D341Med (cell line): ENCODE measurements at places on chromosomes 4 and X.

- DNase-seq, result no peak
Observed at GRCh38 chr4:169260217-169260866, 10.4 kb downstream of the SH3RF1 start.

GRCh38 chrX:37753384-37753783 lies 26.5 kb upstream of the CYBB start:
- no peak for DNase-seq

GRCh38 chr4:138290805-138291204 lies 48.7 kb upstream of the SLC7A11 start:
- no peak for DNase-seq

DNA sequence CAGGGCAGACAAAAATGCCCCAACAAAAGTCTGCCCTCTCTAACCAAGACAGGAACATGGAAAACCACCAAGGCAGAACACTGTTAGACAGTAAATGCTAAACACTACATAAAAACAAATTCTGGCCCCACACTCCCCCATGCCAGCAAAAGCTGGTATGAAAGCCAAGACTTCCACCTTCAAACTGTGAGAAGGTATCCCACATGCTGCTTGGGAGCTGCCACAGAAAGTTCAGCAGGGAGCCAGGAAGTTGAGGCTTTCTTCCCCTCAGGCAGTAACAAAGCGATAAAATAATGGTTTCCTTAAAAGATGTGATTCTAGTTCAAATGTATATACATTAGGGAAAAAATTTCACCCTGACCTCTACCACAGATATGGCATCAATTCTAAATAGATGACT lies 770.4 kb upstream of the NDST4 start:
- DNase-seq, result no peak

DNA sequence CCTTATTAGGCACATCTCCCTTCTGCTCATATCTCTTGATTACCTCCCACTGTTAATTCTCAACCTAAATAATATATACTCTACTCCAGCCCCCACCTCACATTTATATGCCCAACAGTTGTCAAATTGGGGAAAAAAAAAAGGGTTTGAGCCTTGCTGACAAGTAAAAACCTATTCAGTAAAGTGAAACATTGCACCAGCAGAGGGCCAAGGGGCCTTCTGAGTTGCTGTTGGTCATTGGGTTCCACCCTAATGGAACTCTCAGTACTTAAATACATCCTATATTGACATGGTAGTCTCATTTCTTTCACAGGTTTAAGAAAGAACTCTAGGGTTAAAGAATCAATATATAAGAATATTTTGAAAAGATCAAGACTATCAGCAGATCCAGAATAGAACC lies 362.2 kb downstream of the SMARCA1 start:
- DNase-seq, result no peak

- DNase-seq, result no peak
Observed at GRCh38 chr4:5932035-5932568, 39.2 kb upstream of the CRMP1 start.

DNA sequence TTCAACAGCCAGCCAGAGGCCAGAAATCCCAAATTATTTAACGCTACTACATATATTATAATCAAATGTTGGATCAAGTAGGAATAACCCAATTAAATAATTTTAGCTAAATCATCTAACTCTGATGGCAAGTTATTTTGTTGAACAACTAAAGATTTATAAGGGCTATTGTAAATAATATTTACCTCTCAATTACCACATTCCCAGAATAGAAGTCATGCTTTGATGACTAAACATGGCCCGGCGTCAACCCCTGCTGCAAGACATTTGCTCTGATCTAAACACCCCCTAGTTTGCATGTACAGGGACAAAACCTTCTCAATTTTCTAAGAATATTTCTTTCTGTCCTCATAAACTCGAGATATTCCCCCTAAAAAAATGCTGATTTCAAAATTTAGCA lies 14.2 kb downstream of the VEGFC start:
- no peak for DNase-seq

GRCh38 chrX:78603908-78604307 lies 55.2 kb downstream of the RTL3 start:
- no peak for DNase-seq

DNA sequence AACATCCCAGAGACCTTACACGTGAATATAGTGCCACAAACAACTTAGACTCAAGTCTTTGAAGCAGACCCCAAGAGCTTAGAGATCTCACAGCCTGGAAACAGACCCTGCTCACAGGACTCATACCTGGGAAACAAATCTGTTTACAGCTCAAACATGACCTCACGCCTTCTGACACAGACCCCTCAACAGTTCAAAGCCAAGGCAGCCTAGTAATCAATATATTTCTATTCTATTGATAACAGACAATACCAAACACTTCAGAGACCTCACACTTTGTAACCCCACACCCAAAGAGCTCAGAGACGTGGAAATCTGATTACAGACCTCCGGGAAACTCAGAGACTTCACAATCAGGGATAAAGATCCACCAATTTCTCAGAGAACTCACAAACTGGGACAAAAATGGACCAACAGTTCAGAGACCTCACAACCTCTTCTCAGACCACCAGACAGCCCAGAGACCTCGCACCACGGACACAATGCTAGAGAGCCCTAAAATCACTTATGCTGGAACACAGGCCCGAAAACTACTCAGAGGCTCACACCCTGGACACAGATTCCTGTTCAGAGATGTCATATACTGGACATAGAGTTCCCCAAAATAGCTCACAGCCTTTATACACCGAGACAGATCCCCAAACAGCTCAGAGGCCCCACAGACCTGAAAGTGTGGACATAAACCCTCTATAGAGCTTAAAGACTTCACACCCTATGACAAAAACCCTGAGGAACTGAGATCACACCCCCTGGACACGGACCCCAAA lies 14.8 kb downstream of the SUV39H1 start:
- no peak for DNase-seq

DNA sequence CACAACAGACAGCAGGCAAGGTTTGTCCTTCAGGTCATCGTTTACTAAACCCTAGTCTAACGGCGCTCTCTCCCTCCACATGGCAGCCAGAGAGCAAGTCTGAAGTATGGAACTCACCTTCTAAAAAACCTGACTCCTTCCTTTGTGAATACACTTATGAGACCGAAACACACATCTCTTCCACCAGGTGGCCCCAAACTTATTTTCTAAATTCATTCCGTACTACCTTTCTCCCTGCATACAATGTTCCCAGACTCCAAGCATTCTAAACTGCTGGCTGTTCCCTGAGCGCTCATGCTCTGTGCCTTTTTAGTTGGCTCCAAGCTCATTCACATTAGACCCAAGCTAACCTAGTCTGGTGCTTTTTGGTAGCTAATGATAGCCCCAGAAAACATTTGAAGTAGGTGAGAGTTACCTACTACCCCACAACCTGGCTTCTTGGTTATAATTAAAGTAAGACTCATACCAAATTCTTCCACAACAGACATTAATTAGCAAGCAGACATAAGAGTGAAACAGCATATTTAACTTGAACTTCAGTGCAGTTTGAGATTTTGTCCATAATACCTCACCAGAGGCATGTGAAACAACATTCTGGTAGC lies 67.6 kb upstream of the DCLK2 start:
- DNase-seq, result peak; percentile 64

DNA sequence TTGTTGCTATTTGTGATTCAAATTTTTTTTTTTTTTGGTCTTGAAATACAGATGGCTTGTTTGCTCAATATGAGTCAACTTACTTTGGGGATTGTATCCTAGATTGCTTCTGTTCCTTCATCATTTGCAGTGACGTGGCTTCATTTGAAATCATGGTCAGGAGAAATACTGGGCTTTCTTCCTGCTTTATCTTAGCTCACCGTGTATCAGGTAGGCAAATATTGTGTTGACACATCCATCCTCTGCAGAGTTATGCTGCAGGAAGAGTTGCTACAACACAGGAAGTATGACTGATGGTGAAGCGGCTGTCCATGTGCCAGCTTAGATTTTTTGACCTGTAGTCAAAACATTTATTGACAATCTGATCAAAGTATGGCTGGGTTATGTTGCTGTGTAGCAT lies 232.2 kb downstream of the C4orf33 start:
- DNase-seq, result no peak

GRCh38 chr4:185534866-185535611 lies at the start of gene PDLIM3:
PDLIM3 (minus strand) TSS chr4:185535507; CDS start chr4:185535434, 73 bp downstream.
- DNase-seq, result peak; percentile 87

DNA sequence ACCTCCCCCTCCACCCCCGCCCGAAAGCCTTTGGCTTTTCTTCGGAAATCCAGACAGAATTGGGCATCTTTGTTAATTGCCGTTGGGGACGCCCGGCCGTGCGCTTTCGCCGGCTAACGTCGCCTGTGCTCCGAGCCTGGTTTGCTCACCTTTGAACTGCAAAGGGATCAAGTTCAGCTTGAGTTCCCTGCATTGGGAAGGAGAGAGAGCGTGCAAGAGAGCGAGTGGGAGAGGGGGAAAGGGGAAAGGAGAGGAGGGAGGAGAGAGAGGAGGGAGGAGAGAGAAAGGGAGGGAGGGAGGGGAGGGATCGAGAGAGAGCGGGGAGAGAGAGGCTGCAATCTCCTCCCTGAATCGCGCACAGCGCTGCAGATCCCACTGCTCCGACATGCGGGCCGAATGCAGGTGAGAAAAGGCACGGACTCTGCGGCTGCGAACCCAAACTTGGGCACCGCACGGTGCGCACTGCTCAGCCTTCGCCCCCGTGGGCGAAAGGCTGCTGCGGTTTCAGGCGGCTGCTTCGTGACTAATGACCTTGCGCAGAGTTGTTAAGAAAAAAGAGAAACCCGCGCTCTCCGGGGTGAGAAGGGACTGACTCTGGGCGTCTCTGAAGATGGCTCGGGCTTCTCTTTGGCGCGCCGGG lies at the start of gene PCDH7:
TSS of gene PCDH7 (plus strand) at position 349 of the 640 bp plus-strand sequence. CDS start 1,054 bp downstream, outside the sequence.
- DNase-seq, result peak; percentile 54

DNA sequence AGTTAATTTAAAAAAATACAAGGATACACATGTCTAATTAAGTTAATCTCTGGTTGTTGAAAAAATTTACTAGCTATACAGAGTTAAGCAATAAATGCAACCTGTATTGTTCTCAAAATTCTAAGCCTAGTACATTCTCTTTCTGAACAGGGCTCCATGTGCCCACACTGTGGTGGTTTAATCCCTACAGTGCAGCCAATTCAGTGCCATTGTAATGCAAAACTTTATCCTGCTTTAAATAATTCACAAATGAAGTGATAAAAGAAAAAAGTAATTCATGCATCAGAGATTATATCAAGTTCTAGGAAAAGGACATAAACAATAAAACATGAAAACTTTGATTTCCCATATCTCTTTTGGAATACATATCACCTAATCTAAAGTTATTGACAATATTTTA lies 1089.2 kb downstream of the C4orf33 start:
- no peak for DNase-seq

GRCh38 chrX:53440621-53441517 lies 6.7 kb upstream of the HSD17B10 start:
- no peak for DNase-seq

GRCh38 chrX:48493890-48494364 lies 14.9 kb upstream of the PORCN start:
- peak; percentile 67 for DNase-seq

GRCh38 chr4:39834269-39834668 lies 136.3 kb downstream of the UBE2K start:
- no peak for DNase-seq

DNA sequence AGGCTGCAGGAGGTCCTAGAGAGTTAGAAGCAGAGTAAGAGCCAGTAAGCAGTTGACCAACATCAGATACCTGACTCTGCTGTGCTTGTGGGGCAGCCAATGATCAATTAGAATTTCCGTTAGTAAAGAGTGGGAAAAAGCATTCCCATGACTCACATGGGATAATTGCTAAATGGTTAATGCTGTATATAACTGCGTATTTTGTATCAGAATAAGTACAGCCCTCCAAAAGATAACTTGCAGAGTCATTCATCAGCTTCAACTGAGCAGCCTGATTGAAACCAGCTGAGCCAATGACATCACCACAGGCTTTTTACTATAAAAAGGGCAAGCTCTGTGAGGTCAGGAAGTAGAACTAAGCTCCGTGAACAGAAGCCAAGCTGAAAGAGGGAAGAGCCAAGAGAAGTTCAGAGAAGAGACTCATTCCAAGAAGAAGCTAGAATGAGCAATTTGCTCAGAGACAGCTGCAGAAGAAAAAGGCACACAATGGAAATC lies 67.9 kb downstream of the PPP3CA start:
- DNase-seq, result no peak

DNA sequence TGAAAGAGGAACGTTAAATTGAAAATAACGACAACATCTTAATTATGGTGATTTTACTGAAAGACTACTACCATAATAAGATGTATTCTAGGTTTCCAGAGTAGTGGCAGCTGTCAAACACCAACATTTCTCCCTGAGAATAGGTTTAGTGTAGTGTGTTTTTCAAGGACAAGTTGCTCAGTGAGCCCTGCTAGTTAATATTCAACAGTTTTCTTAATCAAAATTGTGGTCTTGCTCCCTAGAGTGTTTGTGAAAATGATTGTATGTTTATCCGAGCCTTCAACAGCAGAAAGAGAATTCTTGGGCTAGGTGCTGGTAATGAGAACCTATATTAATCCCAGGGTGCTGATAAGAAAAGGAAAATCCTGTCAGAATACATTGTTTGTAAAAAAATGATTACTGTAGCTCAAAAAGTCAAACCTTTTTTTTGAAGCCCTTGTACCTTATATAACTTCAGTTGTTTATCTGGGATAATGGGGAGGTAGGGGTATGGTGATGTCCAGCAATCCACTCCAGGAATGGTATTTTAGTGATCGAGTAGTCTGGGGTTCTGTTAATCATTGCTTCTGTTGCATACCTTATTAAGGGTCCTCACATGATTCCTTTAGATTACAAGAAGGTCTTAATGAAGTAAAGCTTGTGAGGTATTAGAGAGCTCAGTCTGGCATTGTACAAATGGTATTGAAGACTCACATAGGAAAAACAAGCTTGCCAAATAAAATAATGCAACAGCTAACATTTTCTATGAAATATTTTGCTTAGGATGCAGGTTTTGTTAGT lies 110.7 kb downstream of the CCSER1 start:
- no peak for DNase-seq

- DNase-seq, result no peak
Observed at GRCh38 chr4:8079031-8079885, 79.4 kb downstream of the ABLIM2 start.

DNA sequence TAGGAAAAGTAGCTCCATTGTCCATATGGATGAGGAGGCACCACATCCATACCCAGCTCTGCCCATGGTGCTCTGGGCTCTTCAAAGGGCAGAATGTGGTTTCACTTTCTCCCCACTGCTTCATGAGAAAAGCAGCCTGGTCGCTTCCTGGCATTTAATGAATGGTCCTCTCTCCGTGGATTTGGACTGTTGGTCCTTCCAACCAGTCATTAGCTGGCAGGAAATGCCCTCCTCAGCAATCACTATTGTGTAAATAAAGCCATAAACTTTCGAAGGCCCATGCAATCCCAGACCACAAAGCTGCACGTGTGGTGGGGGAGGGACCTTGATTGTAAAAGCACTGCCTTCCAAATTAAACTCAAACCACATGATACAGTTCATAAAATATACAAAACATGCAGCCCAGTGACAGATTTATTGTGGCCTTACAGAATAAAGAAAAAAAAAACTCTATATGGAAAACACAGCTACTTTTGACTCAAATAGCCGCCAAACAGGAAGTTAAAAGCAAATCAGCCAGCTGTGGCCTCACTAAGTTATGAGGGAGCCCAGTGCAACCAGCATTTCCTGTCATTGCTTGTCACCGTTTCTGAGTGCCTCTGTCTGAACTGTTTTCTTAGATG lies 8.1 kb downstream of the MBNL3 start:
- no peak for DNase-seq
